ENCODE measurements at places on chromosomes 1 and 21.
A peak's percentile ranks its signal among the peaks of the same experiment; 100 is the strongest.

DNA sequence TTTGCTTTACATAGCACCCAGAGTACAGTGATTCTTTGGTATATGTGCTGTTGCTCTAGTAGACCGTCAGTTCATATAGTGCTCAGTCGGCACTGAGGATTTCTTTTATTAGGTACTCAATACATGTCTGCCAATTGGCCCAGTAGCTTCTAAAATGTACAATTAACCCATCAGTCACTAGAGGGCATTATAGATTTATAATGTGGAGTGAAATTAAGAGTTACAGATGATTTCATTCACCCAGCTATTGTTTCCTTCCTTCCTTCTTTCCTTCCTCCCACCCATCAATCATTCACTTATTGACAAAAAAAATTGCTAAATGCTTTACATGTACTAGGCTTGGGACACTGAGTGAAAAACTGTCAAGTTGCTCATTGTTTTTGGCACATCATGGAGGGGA lies 263.6 kb upstream of the USP24 start:
- DNase-seq, result no peak

DNA sequence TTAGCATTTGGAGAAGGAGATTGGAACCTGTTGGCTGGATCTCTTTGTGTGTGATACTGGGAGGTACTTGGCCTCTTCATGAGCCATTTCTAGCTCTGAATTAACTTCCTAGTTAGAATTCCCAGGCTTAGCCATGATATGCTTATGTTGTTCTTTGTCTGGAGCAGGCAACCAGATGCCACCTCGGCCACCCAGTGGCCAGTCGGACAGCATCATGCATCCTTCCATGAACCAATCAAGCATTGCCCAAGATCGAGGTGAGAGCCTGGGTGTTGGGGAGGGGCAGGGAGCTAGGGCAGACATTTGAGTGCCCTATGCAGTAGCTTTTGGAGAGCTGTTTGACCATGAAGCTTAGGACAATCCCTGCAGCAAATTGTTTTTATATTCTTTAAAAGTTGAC lies 26.5 kb upstream of the PIGV start:
- DNase-seq, result no peak

GRCh38 chr21:44845418-44846223 lies 27.8 kb upstream of the SUMO3 start:
- DNase-seq, result peak; percentile 68

- no peak for DNase-seq
Measured at GRCh38 chr1:212920246-212920645, 30.1 kb upstream of the VASH2 start.

DNA sequence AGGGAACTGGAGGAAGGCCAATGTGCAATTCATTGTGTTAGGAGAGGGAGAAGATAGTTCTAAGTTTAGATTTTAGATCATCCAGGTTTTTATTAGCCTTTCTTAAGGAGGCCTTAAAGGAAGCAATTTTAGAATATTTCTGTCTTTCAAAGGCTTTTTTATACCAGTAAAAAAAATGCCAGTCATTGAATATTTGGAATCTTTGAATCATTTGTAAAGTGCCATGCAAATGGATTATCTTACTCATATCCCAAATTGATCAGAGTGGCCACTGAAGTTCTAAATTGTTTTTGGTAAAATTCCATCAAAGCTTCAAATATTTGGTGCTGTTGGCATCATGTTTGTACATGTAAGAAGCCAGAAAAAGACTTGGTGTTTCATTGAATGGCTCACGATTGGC lies 244.8 kb downstream of the RPS6KC1 start:
- DNase-seq, result no peak

GRCh38 chr1:35718492-35719336 lies at the start of gene C1orf216:
Gene C1orf216, minus strand, starts transcription at chr1:35718884. Its CDS starts 2,563 bp downstream, at chr1:35716321.
- peak; percentile 72 for DNase-seq

DNA sequence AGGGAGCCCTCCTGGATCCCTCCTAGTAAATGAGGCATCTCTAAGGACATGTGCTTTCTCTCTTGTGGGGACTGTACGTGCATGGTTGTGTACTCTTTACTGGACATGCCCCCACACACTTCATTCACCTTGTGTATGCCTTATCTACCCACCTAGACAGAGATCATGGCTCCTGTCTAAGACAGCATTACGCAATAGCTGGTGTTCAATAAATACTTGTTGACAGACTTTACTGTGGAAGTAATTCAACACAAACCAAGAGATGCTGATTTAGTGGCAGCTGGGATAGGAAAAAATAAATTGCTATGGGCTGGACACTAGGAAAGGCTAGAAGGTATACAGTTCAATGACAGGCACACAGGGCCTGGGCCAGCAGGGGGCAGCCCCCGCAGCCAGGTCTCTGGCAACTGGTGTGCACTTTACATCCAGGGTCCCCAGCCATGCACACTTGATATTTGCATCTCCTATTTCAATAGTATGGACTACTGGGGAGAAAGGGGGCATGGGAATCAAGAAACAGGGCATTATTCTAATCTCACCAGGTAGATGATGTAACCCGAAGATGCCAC lies 24.2 kb downstream of the TRABD2B start:
- DNase-seq, result no peak

DNA sequence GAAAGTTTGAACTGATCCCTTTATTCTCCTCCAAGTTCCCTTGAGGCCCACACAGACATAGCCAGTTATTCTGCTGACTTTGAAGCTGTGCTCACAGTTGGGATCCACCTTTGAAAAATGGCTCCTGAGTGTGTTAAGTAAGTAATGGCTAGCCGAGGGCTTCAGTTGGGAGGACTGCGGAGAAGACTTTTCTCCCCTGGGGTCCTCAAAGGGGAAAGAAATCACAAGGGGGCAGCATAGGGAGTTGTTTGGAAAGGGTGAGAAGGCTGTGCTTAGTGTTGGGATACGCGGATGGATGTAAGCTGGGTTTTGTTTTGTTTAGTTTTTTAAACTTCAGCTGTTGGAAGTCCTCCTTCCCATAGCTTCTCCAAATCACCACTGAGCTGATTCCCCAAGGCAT lies 8.3 kb downstream of the PGM1 start:
- DNase-seq, result no peak

DNA sequence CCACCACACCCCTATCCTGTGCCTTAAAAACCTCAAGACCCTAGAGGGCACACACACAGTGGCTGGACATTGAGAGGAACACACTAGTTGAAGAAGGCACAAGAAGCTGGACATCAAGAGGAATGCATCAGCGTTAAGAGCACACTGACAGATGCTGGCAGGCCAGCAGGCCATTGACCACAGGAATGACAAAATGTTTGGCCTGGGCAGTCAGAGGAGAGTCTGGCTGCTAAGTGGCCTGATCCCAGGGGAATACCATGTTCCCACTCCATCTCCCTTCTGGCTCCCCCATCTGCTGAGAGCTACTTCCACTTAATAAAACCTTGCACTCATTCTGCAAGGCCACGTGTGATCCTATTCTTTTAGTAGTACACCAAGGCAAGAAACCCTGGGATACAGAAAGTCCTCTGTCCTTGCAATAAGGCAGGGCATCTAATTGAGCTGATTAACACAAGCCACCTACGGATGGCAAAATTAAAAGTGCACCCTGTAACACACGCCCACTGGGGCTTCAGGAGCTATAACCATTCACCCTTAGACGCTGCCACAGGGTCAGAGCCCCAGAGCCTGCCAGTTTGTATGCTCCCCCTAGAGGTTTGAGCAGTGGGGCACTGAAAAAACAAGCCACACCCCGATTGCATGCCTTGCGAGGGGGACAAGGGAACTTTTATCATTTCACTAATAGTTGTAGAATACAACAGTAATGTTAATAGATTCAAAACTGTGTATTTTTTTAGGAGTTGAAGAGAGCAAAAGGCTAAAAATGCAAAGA lies 1216.1 kb upstream of the NCAM2 start:
- DNase-seq, result no peak

DNA sequence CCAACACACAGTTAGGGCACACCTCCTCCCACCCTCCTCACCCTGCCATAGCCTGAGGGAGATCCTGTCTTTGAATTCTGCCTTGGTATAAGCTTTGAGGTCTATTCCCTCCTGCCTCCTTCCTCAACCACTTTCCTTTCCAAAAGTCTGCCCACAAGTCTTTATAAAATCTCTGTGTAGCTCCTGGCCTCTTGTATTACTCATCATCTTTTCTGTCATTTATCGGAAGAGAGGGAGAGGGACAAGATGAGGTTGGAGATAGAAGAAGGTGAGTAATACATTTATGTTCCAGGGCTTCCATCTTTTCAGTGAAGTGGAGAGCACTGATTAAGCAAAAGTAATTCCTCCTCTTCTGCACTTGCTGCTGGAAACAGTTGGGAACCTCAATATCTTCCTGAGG lies 30.5 kb upstream of the EFCAB14 start:
- no peak for DNase-seq

DNA sequence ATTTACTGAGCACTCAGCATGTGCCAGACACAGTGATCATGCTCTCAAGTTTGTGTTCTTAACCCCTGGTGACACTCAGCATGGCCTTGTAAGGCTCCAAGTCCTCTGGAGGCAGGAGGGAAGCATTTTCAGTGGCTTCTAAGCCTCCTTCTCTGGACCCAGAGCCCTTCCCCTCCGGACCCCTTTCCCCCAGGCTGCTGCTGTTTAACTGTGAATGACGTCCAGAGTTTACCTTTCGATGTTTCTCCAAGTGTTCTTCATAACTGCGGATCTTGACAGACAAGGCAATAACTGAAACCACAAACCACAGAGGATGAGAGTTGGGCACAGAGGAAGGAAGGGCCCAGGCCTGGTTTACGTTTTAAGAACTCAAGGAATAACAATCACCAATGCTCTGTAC lies 6.5 kb downstream of the MRPS15 start:
- no peak for DNase-seq

- no peak for DNase-seq
Measured at GRCh38 chr1:153567621-153568366, 2.1 kb upstream of the S100A2 start.

- no peak for DNase-seq
Measured at GRCh38 chr1:99163671-99164070, 100.6 kb upstream of the PLPPR4 start.

GRCh38 chr1:1398677-1399186 lies 403 bp downstream of the CCNL2 start:
- no peak for DNase-seq

- DNase-seq, result no peak
Measured at GRCh38 chr21:31352836-31353235, 8.8 kb upstream of the TIAM1 start.

- peak; percentile 82 for DNase-seq
Measured at GRCh38 chr1:65254320-65255034, 54.9 kb upstream of the DNAJC6 start.

DNA sequence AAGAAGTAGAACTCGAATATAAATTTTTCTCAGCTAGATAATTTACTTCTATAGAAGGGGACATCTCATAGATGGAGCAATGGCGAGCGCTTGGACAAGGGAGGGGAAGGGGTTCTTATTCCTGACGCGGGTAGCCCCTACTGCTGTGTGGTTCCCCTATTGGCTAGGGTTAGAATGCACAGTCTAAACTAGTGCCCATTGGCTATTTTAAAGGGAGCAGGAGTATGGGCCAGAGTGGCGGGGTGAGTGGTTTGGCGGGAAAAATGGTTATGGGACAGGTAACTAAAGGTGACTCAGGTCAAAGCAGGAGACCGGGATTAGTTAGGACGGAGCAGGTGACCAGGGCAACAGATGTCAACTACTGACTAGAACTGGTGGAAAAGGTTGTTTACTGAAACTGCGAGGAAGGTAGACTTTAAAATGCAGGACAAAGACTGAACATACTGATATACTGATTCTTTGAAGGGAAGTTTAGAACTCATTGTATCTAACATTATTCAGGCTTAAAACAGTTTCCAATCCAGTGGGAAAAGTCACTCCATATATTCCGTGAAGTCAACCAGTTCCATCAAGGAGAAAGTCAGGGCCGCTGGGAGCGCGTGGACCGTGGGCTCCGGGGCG lies 940 bp upstream of the ATAD3A start:
- no peak for DNase-seq

GRCh38 chr21:26168371-26168770 lies 2.2 kb downstream of the APP start:
- DNase-seq, result no peak

DNA sequence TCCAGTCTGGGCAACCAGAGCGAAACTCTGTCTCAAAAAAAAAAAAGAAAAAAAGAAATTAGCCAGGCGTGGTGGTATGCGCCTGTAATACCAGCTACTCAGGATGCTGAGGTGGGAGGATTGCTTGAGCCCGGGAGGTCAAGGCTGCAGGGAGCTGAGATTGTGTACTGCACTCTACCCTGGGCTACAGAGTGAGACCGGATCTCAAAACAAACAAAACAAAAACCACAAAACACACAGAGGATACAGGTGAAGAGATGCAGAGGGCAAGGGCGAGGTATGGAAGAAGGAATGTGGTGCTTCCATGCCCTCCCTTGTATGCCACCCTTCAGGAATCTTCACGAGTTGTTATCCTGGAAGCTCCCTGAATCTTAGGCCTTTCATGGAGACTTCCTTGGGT lies 68.5 kb downstream of the NDUFS5 start:
- DNase-seq, result no peak

- DNase-seq, result no peak
Measured at GRCh38 chr21:32336711-32337110, 38.1 kb downstream of the MRAP start.

GRCh38 chr1:242802973-242803372 lies 278.5 kb upstream of the PLD5 start:
- DNase-seq, result no peak

GRCh38 chr1:94805912-94806311 lies 14.2 kb upstream of the SLC44A3 start:
- peak; percentile 15 for DNase-seq

DNA sequence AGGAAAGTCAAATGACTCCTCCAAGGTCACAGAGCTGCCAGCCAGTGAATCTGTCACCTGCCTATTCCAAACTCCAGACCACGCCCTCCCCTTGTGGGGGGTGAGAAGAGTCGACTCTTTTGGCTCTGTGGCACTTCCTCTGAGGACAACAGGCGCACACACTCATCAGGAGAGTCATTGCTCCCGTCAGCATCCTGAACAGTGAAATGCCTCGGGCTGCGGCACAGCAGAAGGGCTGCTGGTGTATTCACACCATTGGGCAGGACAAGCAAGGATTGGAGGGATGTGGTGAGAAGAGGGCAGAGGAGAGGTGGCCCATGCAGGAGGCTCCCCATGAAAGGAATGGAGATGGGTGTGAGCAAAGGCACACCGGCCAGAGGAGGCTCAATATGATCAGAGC lies 239.0 kb downstream of the TOMM20 start:
- no peak for DNase-seq

DNA sequence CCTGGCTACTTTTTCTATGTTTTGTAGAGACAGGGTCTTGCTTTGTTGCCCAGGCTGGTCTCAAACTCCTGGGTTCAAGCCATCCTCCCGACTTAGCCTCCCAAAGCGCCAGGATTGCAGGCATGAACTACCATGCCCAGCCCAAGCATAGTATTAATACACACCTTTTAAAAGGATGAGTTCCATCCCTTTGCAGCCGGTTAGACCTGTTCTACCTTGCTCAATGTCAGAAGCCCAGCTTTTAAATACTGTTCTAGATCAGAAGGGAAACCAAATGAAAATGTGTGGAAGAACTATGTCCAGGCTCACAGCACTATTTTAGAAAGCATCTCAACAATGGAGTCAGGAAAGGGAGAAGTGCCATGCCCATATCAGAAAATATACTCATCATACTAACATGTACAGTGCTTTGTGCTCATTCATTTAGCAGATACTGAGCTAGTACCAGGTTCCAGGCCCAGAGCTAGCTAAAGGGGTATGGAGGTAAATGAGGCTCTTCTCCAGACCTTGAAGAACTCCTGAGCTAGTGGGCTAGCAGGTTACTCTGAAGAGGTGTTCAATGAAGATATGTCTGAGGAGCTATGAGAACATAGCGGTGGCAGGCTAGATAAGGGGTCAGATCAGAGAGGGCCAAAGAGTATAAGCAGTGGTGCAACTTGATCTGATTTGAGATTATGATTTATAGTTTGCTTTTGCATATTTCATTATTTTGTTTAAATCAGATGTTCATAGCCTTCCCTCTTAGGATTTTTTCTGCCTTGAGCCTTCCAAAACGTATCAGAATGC lies 78.2 kb downstream of the RNF220 start:
- DNase-seq, result no peak

Data from stimulated activated CD4-positive, alpha-beta T cell treated with anti-CD3 and anti-CD28 coated beads, Interleukin-1b, Interleukin-23, amount 100 ng/mL, for 24 hours (primary cell).